ENCODE measurements at places on chromosomes 7 and 10.
A peak's percentile ranks its signal among the peaks of the same experiment; 100 is the strongest.

DNA sequence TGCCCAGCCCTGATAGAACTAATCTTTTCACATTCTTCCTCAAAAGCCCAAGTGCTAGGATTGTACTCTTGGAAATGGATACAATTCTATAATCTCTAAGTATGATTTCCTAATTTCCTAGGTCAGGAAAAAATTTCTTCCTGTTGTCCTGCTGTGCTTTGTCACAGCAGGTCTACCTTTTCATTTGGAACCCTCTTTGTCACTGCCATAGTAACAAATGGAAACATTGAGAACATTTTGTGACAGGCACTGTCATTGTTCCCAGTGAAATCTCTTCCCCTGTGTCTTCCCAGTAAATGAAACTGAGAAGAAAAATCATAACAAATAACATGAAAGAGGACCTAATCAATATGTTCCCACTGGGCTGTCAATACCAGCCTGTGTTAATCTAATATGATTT lies 150.9 kb upstream of the KAT6B start:
- DNase-seq, result no peak

DNA sequence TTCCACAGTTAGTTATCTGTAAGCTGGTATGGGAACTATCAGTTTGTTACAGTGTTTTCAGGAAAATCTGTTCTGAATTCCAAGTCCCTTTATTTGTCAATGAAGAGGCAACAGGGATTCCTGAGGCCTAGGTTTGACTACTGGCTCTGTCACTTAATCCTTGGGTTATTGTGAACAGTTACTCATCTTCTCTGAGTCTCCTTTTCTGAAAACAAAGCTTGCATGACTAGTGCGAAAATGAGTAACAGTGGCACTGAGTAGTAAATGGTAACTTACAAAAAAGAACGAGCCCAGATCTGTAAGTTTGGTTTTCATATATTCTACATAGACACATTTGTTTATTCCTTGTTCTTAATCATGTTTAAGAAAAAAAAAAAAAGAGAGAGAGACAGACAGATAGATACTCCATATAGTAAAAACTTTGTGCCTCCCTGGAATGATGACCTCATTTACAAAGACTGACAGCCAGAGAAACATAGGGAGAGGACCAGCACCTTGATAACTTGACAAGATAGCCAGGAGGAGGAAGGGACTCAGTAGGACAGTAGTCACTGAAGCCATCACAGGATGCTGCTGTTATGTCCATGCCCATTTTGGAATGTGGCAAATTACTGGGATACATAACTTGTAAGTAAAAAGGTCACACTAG lies 1.9 kb downstream of the MRPS33 start:
- DNase-seq, result peak; percentile 79

DNA sequence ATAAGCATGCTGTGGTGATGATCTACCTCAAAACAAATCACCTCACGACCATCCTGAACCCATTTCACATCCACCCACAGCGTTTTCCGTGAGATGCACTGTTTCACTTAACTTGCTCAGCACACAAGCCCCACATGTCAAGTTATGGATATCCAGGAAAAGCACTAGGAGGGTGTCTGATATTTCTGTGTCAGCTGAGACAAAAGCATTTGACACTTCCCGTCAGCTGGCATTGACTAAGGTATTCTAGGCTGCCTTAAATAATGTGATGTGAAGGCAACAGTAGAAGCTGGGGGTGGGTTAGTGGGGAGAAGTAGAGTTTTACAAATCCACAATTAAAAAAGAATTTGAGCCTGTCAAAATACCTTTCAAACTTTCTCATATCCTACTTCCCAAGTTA lies 68.7 kb upstream of the MDFIC start:
- DNase-seq, result no peak

DNA sequence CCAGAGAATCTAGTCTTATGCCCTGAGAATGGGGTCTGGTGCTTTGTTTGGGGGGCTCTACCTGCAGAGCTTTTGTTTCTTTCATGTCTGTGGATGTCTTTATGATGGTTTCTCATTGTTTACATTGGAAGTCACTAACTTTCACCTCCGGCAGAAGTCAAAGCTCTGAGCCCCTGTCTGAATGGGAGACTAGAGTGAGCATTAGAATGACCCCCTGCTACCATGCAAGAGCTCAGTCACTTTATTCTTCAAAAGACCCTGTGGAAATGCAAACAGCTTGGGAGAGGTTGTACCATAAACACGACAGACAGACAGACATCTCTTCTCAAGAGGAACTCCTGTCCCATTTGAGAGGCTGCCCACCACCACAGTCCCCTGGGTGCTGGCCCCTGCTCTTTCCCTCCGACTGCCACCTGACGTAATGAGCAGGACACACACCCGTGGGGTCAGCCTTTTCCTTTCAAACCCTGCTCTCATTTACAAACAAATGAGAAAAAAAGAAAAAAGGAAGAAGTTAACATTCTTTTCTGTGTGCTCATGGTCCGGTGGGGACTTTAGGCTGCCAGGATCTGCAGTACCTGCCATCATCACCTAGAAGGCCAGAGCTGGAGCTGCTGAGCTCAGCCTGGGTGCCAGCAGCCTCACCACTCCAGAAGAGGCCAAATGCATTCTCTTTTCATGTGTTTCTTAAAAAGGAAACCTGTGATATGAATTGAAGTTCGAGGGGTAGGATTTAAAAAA lies 91.6 kb downstream of the FZD1 start:
- DNase-seq, result no peak

DNA sequence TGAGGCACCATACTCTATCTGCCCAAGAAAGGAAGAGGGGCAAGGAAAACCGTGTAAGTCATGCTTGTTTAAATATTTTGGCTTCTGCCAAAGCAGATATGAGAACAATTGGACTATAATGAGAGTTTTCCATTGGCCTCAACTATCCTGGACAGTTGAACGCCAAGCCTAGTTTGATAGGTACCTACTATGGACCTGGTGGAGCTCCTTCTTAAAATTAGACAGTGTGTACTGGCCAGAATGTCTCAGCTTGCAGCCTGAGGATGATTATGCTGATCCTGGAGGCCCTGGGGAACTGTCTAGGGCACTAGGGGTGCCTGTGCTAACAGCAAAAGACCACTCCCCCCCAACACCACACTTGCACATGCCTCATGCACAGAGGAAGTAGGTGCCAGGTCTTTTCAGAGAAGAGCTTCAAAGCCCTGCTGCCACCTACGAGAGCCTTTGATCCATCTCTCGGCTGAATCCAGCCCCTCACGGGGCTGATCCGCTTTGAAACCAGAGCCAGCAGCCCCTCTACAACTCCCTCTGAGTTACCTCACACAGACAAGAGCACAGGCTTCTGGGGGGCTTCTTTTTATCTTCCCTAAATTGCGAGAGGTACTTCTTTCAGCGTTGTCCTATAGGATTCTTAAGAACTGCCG lies 473.8 kb upstream of the GALNT17 start:
- no peak for DNase-seq

DNA sequence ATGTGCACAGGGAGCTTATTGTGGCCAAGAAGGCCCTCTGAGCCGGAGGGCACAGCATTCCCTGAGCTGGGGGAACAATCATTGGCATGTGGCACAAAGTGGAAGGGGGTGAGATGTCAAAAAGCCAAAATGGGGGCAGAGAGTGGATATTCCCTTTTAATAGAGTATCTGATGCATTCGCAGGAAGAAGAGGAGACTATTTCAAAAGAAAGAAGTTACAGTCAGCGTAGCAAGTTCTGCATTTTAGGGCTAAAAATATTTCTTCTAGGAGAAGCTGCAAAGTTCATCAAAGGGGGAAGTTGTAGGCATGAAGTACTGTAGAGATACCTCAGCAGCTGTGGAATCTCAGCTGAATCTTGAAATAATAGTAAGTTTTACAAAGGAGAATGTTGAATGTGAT lies 136.0 kb upstream of the WDR11 start:
- DNase-seq, result no peak

DNA sequence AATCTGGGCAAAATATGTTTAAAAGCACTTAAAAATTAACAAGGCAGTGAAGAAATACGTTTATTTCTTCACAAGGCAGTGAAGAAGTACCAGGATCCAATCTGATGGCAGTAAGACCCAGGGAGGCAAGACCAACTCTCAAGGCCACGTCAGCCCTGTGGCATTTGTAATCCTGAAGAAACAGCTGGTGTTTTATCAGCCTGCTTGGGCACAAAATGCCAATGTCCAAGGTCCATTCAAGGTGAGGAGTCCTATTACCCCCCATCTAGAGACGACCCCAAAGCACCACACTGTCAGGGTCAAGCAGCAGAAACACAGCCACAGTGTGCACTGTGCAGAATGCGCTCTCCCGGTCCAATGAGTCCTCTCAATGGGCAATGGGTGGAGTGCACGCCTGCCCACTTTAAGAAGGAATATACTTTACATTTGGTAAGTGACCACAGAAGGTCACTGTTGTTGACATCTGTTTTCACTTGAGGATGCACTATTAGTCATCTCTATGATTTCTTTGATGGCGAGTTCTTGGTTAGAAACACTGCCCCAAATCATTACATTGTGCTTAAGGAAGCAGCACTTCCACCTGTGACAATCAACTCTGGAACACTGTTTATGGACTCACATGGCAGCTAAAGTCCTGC lies 12.8 kb downstream of the CPXM2 start:
- peak; percentile 35 for DNase-seq

GRCh38 chr10:75407224-75407712 lies 5.7 kb upstream of the ZNF503 start:
- DNase-seq, result peak; percentile 17

GRCh38 chr10:93261089-93261488 lies 187.4 kb downstream of the CYP26A1 start:
- no peak for DNase-seq

DNA sequence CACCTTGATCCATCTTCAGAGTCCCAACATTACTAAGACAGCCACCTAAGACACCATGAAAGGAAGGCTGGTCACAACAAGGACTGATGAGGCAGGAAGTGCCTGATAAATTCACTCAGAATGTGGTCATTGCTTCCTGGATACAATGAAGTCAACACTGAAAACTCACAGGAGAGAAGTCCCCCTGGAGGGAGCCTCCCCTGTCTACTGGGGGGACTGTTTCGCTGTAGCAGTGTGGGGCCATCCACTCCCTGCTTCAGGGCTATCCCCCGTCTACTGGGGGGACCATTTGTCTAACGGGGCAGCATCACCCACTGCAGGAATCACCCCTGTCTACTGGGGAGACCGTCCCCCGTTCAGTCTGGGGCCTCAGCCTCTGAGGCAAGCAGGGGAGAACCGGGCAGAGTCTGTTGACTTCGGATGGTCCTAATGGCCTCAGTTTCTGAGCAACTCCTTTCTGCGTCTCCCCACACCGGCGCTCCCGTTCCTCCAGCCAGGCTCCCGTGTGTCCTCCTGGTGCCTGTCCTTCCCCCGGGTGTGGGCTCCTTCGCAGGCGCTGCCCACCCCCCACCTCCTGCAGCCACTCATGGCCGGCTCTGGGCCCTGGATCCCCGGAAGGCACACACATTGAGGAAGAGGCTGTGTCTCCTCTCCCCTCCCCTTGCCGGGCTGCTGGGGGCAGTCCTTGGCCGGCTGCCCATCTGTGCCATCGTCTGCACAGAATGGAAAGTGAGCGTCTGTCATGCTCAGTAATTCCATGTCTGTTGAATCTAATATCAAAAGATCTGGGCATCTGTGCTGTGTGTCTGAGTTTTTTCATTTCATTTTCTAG lies 59.9 kb upstream of the DNAJB6 start:
- DNase-seq, result peak; percentile 78

DNA sequence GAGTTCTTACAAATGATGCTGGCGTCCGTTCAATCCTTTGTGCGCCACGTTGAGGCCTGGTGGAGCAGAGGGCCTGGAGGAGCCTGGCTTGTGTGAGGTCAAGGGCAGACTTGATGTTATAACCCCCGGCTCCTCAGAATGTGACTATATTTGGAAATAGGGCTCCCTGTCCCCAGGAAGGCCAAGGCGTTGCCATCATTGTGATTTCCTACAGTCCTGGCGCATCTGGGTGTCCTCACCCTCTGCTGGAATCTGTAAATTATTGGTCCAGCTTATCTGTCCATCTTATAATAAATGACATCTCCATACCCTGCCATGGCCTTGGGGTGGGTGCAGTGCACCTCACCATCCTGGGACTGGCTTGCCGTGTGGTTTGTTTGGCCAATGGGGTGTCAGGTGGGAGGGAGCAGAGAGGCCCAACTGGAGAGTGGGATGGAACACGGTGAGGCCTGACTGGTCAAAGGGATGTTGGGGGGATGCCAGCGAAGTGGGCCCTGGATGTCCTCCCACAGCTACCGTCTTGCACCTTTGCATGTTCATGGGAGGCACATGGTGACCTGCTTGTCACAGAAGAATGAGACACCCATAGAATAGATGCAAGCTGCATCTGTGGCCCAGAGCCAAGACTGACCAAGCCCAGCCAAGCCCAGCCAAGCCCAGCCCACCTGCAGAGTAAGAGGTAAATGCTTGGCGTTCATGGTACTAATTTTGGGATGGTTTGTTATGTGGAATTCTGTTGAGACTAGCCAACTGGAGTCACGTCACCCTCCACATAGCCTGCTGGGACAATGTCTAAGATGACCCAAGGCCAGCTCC lies 11.1 kb upstream of the LRRC27 start:
- no peak for DNase-seq

DNA sequence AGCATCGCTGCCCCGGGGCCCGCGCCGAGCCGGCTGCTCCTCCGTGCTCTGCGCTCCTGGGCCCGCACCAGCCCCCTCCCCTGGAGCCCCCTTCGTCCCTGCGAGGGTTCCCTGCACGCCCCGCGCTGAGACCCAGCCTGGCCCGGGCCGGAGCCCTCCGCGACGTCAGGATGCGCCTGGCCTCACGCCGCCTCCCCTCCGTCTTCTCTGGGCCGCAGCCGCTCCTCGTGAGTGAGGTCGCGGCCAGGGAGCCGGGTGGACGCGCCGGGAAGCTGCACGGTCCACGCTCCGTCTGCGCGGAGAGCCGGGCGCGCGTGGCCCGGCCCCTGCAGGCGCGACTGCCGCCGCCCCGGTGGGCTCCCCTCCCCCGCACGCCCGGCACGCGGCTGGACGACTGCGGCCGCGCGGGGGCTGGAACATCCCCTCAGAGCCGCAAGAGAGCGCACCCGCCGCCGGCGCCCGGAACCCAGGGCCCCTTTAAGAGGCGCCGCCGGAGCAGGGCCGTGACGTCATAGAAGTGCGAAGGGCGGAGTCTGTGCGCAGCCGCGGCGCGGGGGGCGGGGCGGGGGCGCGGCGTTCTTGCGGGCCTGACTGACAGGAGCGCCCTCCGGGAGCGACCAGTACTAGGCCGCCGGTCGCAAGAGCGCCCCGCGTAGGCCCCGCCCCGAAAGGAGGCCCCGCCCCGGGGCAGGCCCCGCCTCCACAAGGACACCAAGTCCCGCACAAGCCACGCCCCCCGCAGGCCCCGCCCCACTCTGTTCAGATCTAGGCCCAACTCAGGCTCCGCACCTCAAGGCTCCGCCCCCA lies 507 bp upstream of the INPP5A start:
- peak; percentile 99 for DNase-seq

DNA sequence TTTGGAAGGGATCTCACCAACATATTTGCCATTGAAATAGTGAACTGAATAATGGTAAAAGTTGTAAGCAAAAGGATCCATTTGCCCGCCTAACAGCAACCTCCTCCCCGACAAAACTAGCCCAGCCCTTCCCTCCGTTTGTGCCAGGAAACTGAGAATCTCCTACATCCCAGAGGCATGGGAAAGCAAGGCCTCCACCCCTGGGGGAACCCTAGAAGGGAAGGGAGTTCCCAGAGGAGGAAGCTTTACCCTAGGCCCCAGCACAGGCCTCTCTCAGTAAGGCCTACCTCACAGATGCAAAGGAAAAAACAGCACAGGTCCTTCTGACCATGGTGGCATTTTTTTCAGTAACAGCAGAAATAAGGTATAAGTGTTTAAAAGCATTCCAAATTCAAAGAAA lies 229.7 kb downstream of the ELMO1 start:
- DNase-seq, result no peak

- DNase-seq, result no peak
These were observed 113.0 kb downstream of the COL28A1 start for GRCh38 chr7:7422641-7423040.
